ENCODE measurements at places on chromosomes 1 and 21. TPM values are rescaled to one million over a fixed set of nuclear protein-coding genes. Genes with fewer than 3 reads are reported as not detected.

The RIMKLA gene
- polyA plus RNA-seq = 2.2 TPM

The SV2A gene
- 5.6 TPM for polyA plus RNA-seq

The SELE gene
- polyA plus RNA-seq = 17.4 TPM

The SPATA1 gene
- polyA plus RNA-seq = 2.8 TPM

The B3GALT2 gene
- polyA plus RNA-seq = 9.7 TPM

The PTTG1IP gene
- 121 TPM for polyA plus RNA-seq

The FAM131C gene
- 0.16 TPM for polyA plus RNA-seq

DNA sequence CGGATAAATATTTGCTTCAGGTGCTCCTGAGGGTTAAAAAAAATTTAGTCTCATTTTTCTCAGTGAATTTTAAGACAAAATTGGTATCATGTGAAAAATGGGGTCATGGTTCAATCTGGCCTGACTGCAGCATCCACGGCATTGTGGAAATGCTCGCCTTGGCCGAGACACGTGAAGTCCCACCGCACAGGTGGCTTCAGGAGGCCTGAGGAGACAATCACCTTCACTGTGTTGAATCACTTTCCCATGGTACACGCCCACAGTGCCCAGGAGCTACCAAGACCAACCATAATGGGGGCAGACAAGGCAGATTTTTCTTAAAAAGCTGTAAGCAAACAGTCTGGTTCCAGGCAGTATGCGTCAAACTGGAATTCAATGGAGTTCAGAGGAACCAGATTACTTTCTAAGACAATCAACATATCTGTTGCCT is 11.0 kb upstream of the CPLANE2 start:
- no peak for DNase-seq

GRCh38 chr1:34165422-34165921 is 442 bp upstream of the CSMD2 start:
- DNase-seq = no peak

GRCh38 chr1:227726924-227727599 is 8.0 kb downstream of the JMJD4 start:
- no peak for DNase-seq

DNA sequence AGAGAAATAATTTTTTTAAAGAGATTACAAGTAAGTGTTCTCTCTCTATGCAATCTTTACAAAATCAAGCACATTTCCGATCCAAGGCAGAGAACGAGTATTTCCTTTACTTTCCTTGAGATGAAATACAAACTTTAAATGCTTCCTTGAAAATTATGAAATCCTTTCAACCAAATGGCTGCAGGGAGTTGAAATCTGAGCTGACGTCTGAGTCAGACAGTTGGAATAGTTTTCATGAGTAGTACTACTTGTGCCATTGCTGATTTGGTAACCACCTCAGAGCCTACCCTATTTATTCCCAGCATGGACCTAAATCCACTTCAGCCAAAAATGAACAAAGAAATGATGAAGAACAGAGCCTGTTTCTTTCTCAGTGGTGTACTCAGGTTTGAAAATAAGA is 183.6 kb downstream of the GIPC2 start:
- no peak for DNase-seq

GRCh38 chr1:221274373-221274772 is 395.1 kb downstream of the HLX start:
- peak; percentile 23 for DNase-seq

GRCh38 chr1:111161843-111162487 is 21.9 kb downstream of the CEPT1 start:
- no peak for DNase-seq

DNA sequence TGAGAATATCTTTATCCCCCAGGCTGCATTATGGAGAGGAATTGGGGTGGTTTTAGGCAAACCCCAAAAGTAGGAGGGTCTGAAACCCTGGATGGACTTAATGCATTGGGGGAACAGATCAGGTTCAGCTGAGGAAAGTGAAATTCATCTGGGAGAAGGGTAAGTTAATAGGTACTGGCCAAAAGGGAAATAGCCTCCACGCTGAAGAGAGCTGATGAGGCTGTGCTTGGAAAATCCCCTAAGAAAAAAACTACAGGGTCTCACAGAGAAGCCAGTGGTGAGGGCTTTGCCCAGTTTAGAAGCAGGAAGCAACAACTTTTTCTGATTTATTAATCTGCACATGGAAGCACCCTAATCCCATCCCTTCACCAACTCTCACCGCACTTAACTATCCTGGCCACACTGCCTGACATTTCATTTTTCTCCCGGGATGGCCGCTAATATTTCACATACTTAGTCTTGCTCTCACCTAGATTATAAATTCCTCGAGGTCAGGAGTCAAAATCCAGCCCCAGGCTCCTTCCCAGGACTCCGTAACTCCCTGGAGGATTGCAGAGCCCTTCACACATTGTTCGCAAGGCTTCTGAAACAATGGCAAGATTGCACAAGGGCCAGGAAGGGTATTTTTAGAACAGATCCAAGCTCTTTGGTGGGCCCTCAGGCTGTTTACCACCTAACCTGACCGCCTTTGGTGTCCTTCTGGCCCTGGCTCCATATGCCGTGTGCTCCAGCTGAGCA is 60.9 kb upstream of the TARBP1 start:
- no peak for DNase-seq

DNA sequence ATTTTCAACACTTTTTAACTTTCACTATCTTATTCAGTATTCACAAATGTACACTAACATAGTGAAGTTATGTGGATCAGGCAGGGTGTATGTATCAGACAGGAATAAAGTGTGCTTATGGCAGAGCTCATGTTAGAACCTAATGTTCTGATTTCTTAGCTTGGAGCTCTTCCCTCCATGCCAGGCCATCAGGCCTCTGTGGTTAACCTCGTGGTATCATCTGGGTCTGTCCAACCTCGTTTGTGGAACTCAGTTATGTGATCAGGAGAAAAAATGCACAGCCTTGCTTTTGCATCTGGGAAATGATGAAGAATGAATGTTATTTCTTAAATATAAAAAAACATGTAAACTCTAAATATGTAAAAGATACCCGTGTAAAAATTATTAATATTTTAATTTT is 86.9 kb downstream of the MPZL1 start:
- no peak for DNase-seq

GRCh38 chr1:95983831-95984230 is 737.8 kb upstream of the PTBP2 start:
- no peak for DNase-seq

GRCh38 chr1:240194120-240194519 is 102.4 kb downstream of the FMN2 start:
- peak; percentile 51 for DNase-seq

DNA sequence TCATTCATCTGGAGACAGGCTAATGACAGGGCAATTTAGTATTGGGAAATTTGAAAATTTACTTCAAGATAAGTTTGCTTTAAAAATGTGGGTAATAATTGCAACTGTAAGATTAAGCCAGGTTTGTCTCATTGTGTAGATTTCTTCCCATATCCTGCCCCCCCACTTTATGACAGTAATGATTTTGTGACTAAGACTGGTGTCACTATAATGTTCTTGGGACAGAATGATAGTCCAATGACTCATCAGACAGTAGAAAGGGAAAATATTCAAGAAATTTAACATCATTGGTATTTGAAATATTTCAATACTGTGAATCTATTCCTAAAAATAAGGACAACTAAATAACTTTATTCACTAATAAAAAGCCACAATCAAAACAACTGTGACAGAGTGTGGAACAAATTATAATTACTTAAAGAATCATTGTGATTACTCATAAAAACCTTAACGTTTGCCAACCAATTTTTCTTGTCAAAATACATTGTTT is 36.7 kb downstream of the FH start:
- DNase-seq = no peak

DNA sequence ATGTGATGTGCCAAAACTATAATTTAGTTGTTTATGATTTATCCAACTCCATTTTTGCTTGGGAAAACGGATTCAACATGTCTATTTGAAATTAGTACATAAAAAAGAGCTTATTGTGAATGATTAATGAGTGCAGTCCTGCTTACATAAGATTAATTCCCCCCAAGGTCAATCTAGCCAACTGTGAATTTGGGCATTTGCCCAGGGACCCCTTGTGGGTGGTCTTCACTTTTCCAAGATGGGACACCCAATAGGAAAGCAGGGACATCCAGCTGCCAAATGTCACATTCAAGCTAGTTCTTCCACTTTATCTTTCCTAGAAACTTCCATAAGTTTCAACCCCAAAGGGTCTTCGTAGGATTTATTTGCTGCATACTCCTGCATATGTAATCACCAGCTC is 362.4 kb upstream of the PKN2 start:
- peak; percentile 47 for DNase-seq

DNA sequence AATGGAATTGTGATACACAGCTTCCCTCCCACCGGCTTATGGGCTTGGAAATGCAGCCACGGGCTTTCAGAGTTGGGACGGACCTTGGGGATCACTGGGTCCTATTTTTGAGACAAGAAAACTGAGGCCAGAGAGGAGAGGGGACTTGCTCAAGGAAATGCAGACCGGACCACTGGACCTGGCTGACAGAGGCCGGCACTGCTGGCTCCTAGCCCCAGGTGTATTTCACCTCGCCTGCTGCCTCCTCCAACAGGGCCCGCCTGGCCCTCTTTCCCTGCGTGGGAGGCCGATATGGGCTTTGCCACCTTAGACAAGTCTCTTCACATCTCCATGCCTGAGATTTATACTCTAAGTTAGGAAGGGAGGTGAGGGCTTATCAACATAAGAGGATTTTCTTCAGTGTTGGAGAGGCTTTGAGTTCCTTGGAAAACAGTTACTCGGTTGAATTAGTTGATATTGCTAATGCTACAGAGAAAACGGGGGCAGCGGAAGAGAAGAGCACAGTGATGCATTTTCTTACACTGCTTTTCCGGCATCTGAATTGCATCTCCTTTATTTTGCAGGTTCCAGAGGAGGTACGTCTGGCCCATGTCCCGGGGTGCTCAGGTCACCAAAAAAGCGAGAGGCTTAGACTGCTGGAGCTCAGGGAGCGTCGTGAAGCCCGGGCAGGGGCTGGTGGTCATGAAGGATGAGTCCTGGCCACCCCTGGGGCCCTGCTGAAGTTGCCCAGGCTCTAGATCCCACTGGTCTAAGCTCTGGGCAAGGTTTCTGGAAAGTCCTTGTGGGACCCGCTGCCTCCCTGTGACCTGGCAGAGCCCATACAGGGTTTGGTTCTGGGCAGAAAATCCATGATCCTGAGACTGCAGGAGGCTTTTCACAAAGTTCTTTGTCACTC is 44.7 kb downstream of the CAPN2 start:
- DNase-seq = no peak

- DNase-seq = no peak
Measured at GRCh38 chr1:206963740-206964139, 6.5 kb downstream of the FCAMR start.

DNA sequence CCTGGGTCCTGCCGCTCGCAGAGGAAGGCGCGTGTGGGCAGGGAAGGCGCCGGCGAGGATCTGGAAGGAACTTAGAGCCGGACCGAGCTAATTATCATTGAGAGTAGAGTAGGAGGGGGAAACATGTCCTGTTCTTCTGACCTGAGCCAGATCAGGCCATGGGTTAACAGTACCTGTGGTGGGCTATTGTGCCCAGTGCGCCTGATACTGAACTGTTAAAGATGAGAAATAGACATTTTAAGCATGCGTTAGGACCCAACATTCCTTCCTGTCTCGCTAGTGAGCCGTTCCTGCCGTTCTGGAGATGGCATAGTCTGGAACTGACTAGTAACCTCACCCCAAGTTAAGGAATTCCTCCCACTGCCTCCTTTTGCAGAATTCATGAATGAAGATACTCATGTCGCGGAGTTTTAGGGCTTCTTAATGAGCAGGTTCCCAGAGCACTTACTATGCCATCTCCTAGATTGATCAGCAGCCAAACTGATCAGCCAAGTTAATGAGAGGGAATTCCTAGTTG is 870 bp downstream of the STRIP1 start:
- no peak for DNase-seq

DNA sequence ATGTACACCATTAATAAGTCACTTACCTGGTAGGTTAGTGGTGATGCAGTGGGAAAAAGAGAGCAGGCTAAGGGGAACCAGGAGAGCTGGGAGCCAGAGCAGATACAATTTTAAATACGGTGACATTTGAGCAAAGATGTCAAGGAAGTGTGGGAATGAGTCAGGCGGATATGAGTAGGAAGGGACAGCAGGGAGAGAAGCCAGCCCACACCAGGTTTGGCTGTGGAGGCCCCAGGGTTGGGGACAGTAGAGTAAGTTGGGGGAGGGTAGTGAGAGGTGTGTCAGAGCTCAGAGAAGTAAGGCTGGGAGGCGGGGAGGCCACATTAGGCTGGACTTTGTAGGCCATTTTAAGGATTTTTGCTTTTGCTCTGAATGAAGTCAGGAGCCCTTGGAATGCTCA is 482.0 kb downstream of the DISC1 start:
- no peak for DNase-seq

GRCh38 chr1:43619314-43619790 is 30.6 kb upstream of the KDM4A start:
- no peak for DNase-seq
